ENCODE measurements at places on chromosomes 13 and 19. TPM values are rescaled to one million over a fixed set of nuclear protein-coding genes. Genes with fewer than 3 reads are reported as not detected.

GRCh38 chr13:98206946-98207345 is 29.9 kb upstream of the RNF113B start:
- DNase-seq = no peak
- H3K36me3 ChIP-seq = no peaks in the 10 kb centered on the region
- no peak overlapping the region for H3K27ac ChIP-seq
- H3K4me3 ChIP-seq = no peak overlapping the region
- H3K4me1 ChIP-seq = no peaks in the 10 kb centered on the region

- H3K4me3 ChIP-seq = no peak overlapping the region
- H3K36me3 ChIP-seq = no peaks in the 10 kb centered on the region
- H3K27me3 ChIP-seq = no peaks in the 10 kb centered on the region
- DNase-seq = no peak
- no peaks in the 10 kb centered on the region for H3K4me1 ChIP-seq
These were observed 31.9 kb downstream of the KPNA3 start for GRCh38 chr13:49760558-49760957.

- peaks cover 39% of the 10 kb centered on the region for H3K4me1 ChIP-seq
- DNase-seq = no peak
- H3K36me3 ChIP-seq = peaks cover 2% of the 10 kb centered on the region
- peak overlapping the region; percentile 73 for H3K27ac ChIP-seq
- H3K4me3 ChIP-seq = no peak overlapping the region
These were observed 23.2 kb upstream of the CRTC1 start for GRCh38 chr19:18660051-18660910.

DNA sequence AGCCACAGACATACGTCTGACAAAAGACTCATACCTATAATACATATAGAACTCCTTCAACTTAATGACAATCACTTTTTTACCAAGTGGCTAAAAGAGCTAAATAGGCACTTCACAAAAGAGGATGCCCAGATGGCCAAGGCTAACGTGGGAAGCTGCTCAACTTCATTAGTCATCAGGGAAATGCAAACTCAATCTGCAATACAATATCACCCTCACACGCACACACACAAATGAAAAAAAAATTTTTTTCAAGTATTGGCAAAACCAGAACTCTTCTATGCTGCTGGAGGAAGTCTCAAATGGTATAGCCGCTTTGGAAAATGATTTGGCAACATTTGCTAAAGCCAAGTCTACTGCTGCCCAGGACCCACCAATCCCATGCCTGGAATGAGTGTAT is 14.6 kb upstream of the DNMT1 start:
- H3K4me3 ChIP-seq = no peak overlapping the region
- no peaks in the 10 kb centered on the region for H3K36me3 ChIP-seq
- no peaks in the 10 kb centered on the region for H3K27me3 ChIP-seq
- H3K27ac ChIP-seq = no peak overlapping the region
- DNase-seq = no peak

- H3K4me3 ChIP-seq = no peak overlapping the region
- no peaks in the 10 kb centered on the region for H3K4me1 ChIP-seq
- no peaks in the 10 kb centered on the region for H3K36me3 ChIP-seq
- peaks cover 3% of the 10 kb centered on the region for H3K27me3 ChIP-seq
- no peak overlapping the region for H3K27ac ChIP-seq
- no peak for DNase-seq
These were observed 769 bp upstream of the TMEM272 start for GRCh38 chr13:51845574-51846318.

DNA sequence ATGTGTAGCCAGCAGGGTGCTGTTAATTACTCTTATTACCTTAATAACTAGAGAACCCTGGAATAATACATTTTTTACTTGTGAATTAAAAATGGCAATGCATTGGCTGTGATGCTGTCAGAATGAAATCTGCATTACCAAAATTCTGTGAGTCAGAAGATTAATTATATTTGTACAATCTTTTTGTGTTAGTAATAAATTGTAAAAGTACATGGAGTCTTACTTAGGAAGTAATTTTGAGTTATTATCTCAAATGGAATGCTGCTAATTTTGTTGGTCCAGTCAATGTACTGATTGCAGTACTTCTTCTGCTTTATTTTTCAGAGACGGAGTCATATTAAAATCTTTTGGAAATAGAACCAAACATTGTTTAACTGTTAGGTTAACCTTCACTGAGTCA is 152.0 kb upstream of the SLC10A2 start:
- DNase-seq = no peak
- no peaks in the 10 kb centered on the region for H3K4me1 ChIP-seq
- H3K27me3 ChIP-seq = no peaks in the 10 kb centered on the region
- no peaks in the 10 kb centered on the region for H3K36me3 ChIP-seq
- no peak overlapping the region for H3K27ac ChIP-seq
- H3K4me3 ChIP-seq = no peak overlapping the region

DNA sequence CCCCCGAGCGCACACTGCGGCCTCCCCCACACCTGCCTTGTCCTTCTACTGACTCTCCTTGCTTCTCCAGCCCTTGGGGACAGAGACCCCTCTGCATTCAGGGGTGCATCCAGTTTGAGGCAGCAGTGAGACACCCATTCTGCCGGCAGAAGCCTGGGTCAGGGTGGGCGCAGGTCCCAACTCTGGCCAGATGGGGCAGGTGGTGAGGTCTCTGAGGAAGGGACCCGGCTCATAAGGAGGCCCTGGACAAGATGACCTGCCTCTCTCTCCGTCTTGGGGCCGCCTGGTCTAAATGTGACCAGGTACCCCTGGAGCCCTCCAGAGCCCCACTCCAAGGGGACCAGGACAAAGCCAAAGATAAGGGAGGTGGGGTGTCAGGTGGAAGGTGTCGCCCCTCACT is 6.1 kb downstream of the CHERP start:
- H3K36me3 ChIP-seq = peaks cover 69% of the 10 kb centered on the region
- no peak overlapping the region for H3K4me3 ChIP-seq
- peaks cover 26% of the 10 kb centered on the region for H3K4me1 ChIP-seq
- H3K27me3 ChIP-seq = no peaks in the 10 kb centered on the region
- no peak for DNase-seq

GRCh38 chr19:6639439-6639838 is 30.5 kb downstream of the TNFSF14 start:
- no peaks in the 10 kb centered on the region for H3K36me3 ChIP-seq
- H3K4me3 ChIP-seq = no peak overlapping the region
- DNase-seq = no peak
- no peak overlapping the region for H3K27ac ChIP-seq

GRCh38 chr19:40284501-40285352 is at the start of gene AKT2:
AKT2 (minus strand) TSS chr19:40285345; CDS start chr19:40265267, 20,078 bp downstream.
- no peaks in the 10 kb centered on the region for H3K36me3 ChIP-seq
- H3K27me3 ChIP-seq = no peaks in the 10 kb centered on the region
- H3K4me3 ChIP-seq = peak within 1 kb of the TSS; percentile 95

DNA sequence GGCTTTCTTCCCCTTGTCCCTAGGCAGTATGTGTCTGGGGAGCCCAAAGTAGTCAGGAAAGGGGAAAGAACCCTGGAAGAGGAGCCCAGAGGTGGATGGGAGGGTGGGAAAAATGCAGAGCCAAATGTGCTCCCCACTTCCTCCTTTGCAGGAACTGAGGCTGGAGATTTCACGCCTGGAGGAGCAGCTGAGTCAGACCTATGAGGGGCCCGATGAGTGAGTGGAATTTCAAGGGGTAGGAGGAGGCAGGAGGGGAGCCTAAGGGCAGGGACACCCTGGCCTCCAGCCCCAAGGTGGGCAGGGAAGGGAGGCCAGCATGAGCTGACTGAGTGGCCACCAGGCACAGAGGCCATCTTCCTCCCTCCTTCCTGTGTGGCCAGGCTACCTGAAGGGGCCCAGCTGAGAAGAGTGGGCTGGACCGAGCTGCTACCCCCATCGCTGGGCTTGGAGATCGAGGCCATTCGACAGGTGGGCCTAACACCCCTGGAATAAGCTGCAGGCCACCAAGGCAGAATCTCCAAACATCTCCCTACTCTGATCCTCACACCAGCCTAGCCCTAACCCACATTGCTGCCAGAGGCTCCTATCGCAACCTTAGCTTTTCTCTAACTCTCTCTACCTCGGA is 14.3 kb downstream of the PTH2 start:
- no peak overlapping the region for H3K4me3 ChIP-seq
- H3K36me3 ChIP-seq = no peaks in the 10 kb centered on the region
- H3K27ac ChIP-seq = no peak overlapping the region

DNA sequence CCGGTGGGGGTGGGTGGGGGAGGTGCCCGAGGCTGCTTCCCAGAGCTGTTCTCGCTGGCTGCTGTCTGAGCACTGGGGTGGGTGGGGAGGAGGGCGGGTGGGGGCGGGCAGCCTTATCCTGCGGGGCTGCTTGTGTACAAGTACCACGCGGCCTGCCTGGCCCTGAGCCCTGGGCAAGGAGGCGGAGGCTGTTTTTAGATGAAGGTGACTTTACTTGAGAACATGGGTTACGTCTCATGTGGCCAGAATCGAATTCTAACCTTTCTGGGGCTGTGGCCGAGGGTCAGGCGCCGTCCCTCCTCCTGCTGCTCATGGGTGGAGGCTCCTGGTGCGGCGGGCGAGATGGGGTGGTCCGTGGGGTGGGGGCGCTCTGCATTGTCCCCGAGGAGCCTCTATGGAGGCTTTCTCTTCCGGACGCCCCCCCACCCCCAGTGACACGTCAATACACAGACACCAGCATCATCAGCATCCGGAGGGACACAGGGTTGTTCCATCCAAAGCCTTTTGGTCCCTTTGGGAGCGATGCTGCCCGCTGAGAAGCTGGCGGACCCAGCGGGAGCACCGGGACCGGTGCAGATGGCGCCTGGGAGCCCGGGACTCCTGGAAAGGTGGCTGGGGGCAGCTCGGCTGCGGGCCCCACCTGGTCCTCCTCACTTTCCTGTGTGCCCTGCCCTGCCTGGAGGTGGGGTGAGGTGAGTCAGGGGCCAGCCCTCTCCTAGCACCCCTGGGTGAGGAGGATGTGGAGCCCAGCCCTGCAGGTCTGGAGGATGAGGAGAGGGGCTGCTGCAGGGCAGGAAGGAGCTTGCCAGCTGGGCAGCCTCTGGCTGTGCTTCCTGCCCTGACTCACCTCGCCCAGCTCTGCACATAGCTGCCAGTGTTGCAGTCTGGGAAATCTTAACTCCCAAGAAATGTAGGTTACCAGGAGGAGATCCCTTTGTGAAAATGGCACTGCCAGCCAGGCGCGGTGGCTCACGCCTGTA is 3.4 kb downstream of the BSG start:
- H3K4me3 ChIP-seq = peak overlapping the region; percentile 38
- DNase-seq = peak; percentile 61
- H3K36me3 ChIP-seq = peaks cover 28% of the 10 kb centered on the region
- H3K27me3 ChIP-seq = no peaks in the 10 kb centered on the region
- H3K27ac ChIP-seq = peak overlapping the region; percentile 45

- no peak overlapping the region for H3K4me3 ChIP-seq
- H3K27ac ChIP-seq = no peak overlapping the region
- DNase-seq = no peak
- H3K4me1 ChIP-seq = no peaks in the 10 kb centered on the region
- H3K36me3 ChIP-seq = no peaks in the 10 kb centered on the region
- no peaks in the 10 kb centered on the region for H3K27me3 ChIP-seq
These were observed 834.9 kb downstream of the OLFM4 start for GRCh38 chr13:53863520-53863919.

DNA sequence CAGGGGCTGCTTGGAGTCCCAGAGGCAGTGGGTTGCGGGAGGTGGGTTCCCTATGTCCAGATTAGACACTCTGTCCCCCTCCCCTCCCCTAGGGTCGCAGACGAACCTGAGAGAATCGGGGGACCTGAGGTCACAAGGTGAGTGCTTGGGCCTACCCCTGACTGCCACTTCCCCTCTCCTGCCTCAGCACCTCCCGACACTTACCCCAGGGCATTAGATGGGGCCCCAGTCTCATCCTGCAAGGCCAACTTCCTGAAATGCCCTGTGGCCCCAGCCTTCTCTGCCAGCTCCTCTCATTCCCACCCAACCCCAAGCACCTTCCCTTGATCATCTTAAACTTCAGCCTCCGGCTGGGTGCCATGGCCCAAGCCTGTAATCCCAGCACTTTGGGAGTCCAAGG is 23.0 kb downstream of the CKM start:
- peaks cover 47% of the 10 kb centered on the region for H3K36me3 ChIP-seq
- H3K27me3 ChIP-seq = no peaks in the 10 kb centered on the region
- H3K4me3 ChIP-seq = no peak overlapping the region
- H3K27ac ChIP-seq = no peak overlapping the region
- DNase-seq = no peak

- H3K36me3 ChIP-seq = no peaks in the 10 kb centered on the region
- no peak overlapping the region for H3K27ac ChIP-seq
- peaks cover 36% of the 10 kb centered on the region for H3K4me1 ChIP-seq
- H3K4me3 ChIP-seq = peak overlapping the region; percentile 54
These were observed 2.6 kb upstream of the WIZ start for GRCh38 chr19:15452111-15453047.

- no peak overlapping the region for H3K27ac ChIP-seq
- no peaks in the 10 kb centered on the region for H3K4me1 ChIP-seq
- no peaks in the 10 kb centered on the region for H3K36me3 ChIP-seq
- no peak for DNase-seq
These were observed 244.8 kb downstream of the NHLRC3 start for GRCh38 chr13:39283072-39283471.

DNA sequence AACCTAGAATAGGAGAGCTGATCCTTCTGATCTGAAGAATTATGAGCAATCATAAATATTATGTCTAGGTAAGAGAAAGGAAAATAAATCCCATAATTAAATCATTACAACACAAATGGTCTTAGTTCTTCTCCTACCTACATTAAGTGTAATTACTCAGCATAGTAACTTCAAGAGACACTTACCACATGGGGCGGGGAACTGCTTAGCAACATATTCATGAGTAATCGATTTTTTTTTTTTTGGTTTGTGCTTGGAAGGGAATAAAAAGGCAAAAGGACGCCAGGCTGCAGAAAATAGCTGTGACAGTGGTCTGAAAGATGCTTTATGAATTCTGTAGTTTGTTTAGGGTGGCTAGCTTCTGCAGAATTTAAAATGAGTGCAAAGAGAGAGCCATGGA is 103.3 kb upstream of the HTR2A start:
- H3K27ac ChIP-seq = no peak overlapping the region
- DNase-seq = no peak
- no peaks in the 10 kb centered on the region for H3K27me3 ChIP-seq
- no peaks in the 10 kb centered on the region for H3K36me3 ChIP-seq

CD79A gene
- total RNA-seq = 3.0 TPM

NXNL1 gene
- total RNA-seq = not detected

PRRG2 gene
- total RNA-seq = 14.5 TPM

FUT1 gene
- 3.9 TPM for total RNA-seq

OR1I1 gene
- not detected for total RNA-seq

CYP4F2 gene
- total RNA-seq = 13.7 TPM

ZNF433 gene
- total RNA-seq = 10.6 TPM
